ENCODE measurements at places on chromosomes 4 and X.

- no peak for DNase-seq
Measured at GRCh38 chr4:147591106-147591505, 26.1 kb upstream of the TMEM184C start.

GRCh38 chr4:189293459-189293858 lies 647.2 kb upstream of the FRG1 start:
- DNase-seq, result no peak

GRCh38 chr4:5524446-5525299 lies 183.7 kb downstream of the EVC2 start:
- DNase-seq, result no peak

- no peak for DNase-seq
Measured at GRCh38 chr4:17356926-17357325, 155.0 kb downstream of the QDPR start.

DNA sequence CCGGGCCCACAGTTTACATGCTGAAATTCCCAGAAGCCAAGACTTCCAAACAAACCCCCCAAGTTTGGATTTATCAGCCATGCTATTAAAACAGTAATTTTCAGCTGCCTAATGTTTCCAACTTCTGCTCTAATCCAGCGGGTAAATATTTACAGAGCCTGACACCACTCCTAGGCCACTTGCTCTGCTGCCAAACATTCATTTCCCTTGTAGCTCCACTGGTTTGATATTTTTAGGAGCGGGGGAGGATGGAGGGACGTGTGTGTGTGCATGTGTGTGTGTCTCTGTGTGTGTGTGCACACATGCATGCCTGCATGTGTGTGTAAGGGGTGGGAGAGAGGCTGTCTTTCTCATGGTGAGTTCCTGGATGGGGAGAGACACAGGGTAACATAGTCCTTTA lies 115.7 kb upstream of the PJA1 start:
- DNase-seq, result no peak

Data from RWPE1 (cell line).